Skeletal muscle cell (primary cell): ENCODE measurements at places on chromosomes 12 and 14.

- DNase-seq: no peak
Measured at GRCh38 chr12:3820122-3820521, 53.1 kb downstream of the PARP11 start.

GRCh38 chr12:71269281-71269598 is 111.4 kb upstream of the TSPAN8 start:
- DNase-seq: no peak

- DNase-seq: no peak
Measured at GRCh38 chr12:92186038-92186470, 40.4 kb upstream of the BTG1 start.

- DNase-seq: no peak
Measured at GRCh38 chr14:29926701-29927375, 809 bp downstream of the PRKD1 start.

GRCh38 chr14:86799244-86799647 is 1193.7 kb downstream of the GALC start:
- DNase-seq: peak; percentile 94

GRCh38 chr12:23066095-23066494 is 441.1 kb downstream of the ETNK1 start:
- DNase-seq: no peak

GRCh38 chr12:42587601-42588523 is 1.7 kb downstream of the PRICKLE1 start:
- DNase-seq: no peak

GRCh38 chr12:33605757-33606156 is 166.1 kb upstream of the SYT10 start:
- no peak for DNase-seq

GRCh38 chr14:70472253-70473159 is 20.5 kb downstream of the ADAM21 start:
- no peak for DNase-seq

DNA sequence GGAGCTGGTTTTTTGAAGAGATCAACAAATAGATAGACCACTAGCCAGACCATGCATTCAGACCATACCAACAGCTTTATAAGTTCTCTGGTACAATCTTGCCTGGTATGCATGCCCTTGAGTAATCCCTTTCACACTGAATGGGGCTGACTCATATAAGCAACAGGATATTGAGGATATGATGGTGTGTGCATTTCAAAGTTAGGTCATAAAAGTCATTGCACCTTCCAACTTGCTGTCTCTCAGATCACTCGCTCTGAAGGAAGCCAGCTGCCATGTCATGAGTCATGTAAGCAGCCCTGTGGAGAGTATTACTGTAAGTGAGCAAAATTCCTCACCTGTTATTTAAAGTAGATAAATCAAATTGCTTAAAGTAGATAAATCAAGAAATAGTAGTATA is 45.0 kb upstream of the OR6J1 start:
- DNase-seq: peak; percentile 88

GRCh38 chr12:4556735-4557530 is 5.1 kb upstream of the DYRK4 start:
- no peak for DNase-seq

GRCh38 chr14:32427726-32428528 is 98.8 kb downstream of the AKAP6 start:
- DNase-seq: no peak

GRCh38 chr14:72563676-72564075 is 330.2 kb downstream of the DPF3 start:
- no peak for DNase-seq

GRCh38 chr14:46691819-46692218 is 40.2 kb upstream of the RPL10L start:
- DNase-seq: no peak
